ENCODE measurements at places on chromosomes 6 and 20. TPM values are rescaled to one million over a fixed set of nuclear protein-coding genes. Genes with fewer than 3 reads are reported as not detected.
A peak's percentile ranks its signal among the peaks of the same experiment; 100 is the strongest.

Gene BFSP1
- polyA plus RNA-seq: 2.2 TPM

Gene CST2
- polyA plus RNA-seq: not detected

Gene CPNE5
- 0.10 TPM for polyA plus RNA-seq

GRCh38 chr6:64644024-64644423, 1008.4 kb downstream of the PHF3 start:
- no peak for DNase-seq

GRCh38 chr6:112296122-112296521, 41.8 kb upstream of the LAMA4 start:
- DNase-seq: peak; percentile 30

- DNase-seq: no peak
Measured at GRCh38 chr20:64245746-64246595, 9.6 kb upstream of the PCMTD2 start.

- no peak for DNase-seq
Measured at GRCh38 chr6:28816339-28816908, 107.4 kb downstream of the TRIM27 start.

DNA sequence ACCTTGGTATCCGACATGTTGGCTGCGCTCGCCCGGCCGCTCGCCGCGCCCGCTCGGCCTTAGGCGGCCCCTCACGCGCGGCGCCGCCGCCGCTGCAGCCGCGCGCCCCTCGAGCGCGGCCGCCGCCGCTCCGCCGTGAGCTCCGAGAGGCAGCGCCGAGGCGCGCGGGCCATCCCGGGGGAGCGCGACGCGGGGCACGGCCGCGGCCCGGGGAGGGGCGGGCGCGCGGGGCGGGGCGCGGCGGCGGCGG, at the start of gene KIF13A:
Gene KIF13A (minus strand): TSS at position 189 of the 250 bp plus-strand sequence. CDS start 172 bp downstream, at position 17.
- no peak for DNase-seq

- DNase-seq: no peak
Measured at GRCh38 chr20:37758332-37758731, 64.5 kb downstream of the CTNNBL1 start.

DNA sequence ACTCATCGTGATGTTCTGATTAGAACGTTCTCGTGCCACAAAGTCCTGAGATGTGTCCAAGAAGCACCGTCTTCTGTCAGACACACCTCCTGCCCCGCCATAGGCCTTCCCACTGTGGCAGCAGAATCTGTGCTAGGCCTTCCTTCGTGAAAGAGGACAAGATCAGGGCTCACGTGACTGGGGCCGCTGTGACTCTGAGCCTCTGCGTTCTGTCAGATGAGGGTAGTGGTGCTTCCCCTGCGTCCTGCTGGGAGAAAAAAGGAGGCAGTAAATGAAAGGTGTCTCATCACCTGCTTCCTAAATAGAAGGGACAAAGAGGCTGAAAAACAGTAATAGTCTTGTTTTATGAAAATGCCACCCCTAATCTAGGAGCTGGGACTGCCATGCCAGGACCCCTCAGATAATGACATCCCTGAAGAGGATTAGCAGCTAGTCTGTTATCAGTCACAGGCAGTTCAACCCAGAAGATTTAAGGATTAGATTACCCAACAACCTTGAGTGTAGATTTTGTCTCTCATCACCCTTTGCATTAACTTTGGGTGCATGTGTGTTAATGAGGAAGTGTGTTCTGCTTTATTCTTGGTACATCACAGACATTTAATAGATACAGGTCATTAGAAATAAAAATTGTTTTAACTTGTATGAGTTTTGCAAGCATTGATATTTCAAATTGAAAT, 4.1 kb downstream of the DNAJC5 start:
- no peak for DNase-seq

DNA sequence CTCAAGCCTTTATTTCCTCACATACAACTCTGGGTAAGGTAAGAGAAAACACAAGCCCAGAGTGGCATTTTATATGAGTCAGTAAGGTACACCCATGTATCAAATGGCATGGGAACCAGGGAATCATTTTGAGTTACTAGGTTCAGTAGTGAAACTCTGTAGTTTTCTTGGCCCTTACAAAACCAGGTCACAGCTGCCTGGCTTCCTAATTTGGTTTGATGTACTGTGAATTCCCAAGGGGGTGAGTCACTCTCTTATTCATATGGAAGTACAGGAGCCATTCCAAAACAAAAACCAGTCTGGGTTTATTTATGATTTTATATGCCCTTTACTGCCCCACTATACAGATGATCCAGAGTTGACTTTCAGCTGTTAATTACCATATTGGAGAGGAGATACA, 70.7 kb downstream of the PDE7B start:
- peak; percentile 96 for DNase-seq

DNA sequence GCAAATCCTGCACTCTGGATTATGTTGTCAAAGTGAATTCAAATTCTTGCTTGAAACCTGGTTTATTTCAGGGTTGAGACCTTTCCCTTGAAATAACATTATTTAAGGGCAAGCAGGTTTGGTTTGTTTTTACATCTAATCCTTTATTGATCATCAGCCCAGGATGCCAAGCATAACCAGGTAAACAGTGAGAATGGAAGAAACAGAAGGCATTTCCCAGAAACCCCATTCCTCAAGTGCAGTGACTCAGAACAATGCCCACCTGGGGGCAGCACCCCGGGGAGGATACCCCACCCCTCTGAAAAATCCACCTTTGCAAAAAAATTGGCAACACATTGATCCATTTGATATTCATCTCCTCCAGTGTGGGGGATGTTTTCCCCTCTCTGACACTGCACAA, 32.5 kb downstream of the POFUT1 start:
- DNase-seq: no peak

DNA sequence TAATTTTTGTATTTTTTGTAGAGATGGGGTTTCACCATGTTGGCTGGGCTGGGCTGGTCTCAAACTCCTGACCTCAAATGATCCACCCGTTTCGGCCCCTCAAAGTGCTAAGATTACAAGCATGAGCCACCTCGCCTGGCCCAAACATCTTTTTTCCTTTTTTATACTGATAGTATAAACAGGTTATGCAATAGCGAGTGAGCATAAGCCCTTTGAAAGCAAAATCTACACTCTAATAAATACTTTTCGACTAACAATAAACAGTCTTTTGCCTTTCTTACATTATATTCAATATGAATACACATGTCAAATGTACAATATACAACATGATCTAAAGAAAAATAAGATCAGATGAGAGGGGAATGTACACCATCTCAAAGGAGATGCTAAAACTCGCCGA, 38.7 kb downstream of the KIF13A start:
- no peak for DNase-seq

DNA sequence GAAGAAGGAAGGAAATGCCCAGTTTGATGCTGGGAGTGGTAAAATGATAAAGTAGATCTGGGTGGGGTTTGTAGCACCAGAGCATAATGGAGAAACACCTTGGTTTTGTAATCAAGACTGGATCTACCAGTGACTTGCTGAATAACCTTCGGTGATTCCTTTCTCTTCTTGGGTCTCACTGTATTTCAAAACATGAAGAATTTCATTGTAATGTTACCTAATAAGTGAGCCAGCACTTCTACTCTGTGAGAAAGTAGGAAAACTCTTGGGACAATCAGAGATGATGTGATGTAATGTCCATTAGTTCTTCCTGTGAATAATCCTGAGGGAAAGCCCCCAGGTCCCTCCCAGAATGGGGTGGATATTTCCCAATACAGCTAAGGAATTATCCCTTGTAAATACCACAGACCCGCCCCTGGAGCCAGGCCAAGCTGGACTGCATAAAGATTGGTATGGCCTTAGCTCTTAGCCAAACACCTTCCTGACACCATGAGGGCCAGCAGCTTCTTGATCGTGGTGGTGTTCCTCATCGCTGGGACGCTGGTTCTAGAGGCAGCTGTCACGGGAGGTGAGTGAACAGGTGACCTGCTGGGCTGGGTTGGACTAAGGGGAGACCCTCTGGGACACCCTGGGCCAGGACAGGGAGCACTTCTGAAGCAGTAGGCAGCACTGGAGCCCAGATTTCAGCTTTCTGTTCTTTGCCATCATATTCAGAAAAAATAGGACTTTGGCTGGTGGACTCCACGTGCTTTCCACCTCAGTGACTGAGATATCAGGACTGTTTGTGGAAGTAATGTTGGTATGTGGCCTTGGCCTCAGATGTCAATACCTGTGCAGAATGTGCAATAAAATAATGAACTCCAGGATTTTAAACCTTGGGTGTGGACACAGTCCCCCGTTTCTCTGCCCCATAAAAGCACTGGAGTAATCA, at the start of gene PI3:
Gene PI3 (plus strand): TSS at position 469 of the 931 bp plus-strand sequence. CDS start 21 bp downstream, at position 490.
- peak; percentile 88 for DNase-seq
